ENCODE measurements at places on chromosomes 1 and 21. TPM values are rescaled to one million over a fixed set of nuclear protein-coding genes. Genes with fewer than 3 reads are reported as not detected.

DNA sequence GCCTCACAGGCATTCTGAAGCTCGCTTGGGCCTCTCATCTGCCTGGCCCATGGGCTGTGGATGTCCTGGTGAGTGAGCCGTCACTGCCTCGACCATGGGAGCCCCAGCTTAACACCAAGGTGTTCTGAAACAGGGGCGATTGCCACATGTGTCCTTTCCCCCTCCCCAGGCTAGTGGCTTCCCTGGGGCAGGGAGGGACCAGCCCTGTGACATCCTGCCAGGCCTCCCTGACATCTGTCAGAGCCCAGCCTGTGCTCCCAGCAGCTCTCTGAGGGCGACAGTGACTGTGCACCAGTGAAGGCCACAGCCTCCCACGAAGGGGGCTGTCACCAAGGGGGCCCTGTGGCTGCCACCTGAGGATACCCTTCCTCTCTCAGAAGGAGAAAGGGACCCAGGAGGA lies 35.9 kb upstream of the CCDC27 start:
- DNase-seq = no peak

DNA sequence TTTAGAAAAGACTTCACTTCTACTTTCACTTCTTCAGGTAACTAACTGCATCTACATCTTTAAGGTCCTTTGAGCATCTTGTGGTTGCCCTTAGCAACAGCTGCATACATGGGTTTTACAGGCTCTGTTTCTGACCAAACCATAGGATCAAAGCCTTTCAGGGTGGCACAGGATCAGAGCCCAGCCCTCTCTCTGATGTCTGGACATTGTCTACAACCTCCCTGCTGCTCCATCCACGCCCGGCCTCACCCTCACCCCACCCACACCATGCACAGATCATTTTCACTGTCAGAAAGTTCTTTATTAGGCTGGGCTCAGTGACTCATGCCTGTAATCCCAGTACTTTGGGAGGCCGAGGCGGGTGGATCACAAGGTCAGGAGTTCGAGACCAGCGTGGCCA lies 5.2 kb downstream of the NCF2 start:
- no peak for DNase-seq

GRCh38 chr1:53110370-53111072 lies 31.9 kb downstream of the SLC1A7 start:
- no peak for DNase-seq

GRCh38 chr1:11594222-11594621 lies 60.0 kb downstream of the FBXO2 start:
- no peak for DNase-seq

- DNase-seq = no peak
These were observed 574.9 kb upstream of the NR5A2 start for GRCh38 chr1:199452627-199453026.

DNA sequence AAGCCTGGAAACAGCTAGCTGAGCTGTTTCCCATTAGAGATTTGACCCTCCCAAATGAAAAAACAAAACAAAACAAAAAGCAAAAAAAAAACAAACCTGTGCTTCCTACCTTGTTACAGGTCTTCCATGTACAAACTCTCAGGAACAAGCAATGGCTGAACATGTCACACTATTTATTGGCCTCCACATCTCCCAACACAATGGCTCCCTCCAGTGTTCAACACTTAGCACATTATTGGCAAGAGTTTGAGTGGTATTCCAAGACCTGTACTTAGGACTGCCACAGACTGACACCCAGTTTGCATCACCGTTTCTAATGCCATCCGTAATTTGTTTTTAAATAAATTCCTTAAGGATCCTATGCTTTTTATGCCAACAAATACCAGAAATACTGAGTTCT lies 195.0 kb upstream of the OLFM3 start:
- no peak for DNase-seq

DNA sequence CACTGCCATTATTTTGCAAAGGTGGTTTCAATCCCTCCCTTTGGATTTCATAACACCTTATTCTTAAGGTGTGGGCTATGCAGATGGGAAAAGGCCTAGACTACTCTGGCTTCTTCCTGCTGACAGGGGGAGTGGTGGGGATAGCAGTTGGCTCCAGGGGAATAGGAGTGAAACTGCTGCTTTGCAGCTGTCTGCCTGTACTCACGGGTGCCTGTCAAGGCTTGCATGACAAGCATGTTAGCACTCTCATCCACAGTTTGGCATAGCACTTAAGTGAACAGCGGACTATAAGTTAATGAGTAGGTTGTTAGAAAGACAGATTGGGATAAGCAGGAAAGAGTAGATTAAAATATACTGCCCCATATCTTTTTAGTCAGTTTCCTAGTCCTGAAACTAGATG lies 287.5 kb upstream of the DAB1 start:
- DNase-seq = no peak

DNA sequence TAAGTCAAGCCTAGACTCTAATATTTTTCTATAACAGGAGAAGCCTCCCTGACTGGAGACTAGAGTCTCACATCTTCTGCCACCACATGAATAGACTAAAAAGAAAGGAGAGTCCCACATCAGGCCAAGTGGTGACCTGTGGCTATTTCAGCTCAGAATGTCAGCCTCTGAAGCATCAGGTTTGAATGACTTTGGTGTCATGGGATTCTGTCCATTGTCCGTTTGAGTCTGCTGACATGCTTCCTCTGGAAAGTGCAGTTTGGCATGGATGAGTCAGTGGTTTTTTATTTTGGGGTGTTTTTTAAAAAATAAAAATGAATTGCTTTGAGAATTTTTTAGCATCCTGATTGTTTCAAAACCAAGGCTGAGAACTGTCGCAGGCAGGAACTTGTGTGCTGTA lies 19.5 kb downstream of the DYRK3 start:
- no peak for DNase-seq

DNA sequence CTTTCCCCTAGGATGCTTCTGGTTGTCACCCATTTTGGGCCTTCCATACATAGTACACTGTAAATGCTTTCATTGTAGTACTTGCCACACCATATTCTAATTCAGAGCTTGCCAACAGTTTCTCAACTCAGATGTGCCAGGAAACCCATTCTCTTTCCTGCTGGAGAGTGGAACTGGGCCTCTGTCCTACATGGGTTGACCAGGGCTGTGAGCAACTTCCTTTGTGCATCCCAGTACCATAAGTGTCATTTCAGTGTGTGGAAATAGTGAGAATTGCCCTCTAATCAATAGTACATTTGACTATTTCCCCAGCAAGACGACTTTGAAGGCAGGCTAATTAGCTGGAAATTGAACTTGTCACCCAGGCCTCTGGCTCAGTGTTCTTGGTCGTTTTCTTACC lies 74.8 kb downstream of the MTR start:
- DNase-seq = no peak

DNA sequence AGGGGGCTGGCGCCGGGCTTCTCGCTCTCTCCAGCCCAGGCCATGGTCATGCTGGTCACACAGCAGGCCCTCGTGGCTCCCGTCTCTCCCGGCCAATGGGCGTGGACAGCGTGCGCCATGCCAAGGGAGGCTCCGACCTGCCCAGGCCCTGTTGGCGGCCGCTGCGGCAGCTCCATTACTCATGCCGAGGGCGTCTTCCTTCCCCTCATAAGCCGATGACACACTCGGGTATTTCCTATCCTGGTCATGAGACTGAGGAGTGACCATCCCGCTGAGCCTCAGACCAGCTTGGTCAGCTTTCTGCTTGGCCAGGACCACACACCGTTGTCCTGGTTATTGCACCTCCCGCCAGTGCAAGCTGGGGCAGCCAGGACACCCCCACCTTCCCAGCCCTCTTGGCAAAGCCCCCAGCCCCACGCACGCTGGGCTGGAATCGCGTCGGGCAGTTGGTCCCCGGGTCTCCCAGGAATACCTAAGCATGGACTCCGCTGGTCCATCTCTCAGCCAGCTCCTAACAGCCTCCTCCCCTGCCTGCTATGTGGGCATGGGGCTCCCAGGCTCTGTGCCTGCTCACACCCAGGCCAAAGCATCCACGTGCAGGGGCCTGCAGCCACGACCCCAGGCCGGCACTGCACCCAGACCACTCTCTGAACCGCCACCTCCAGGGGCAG lies 49.8 kb downstream of the ARHGEF16 start:
- peak; percentile 88 for DNase-seq

- DNase-seq = no peak
These were observed 115.1 kb downstream of the SPATA6 start for GRCh38 chr1:48356901-48357300.

- no peak for DNase-seq
These were observed 3.9 kb upstream of the FLG start for GRCh38 chr1:152328801-152329391.

- no peak for DNase-seq
These were observed 201.5 kb downstream of the HS2ST1 start for GRCh38 chr1:87115891-87116290.

DNA sequence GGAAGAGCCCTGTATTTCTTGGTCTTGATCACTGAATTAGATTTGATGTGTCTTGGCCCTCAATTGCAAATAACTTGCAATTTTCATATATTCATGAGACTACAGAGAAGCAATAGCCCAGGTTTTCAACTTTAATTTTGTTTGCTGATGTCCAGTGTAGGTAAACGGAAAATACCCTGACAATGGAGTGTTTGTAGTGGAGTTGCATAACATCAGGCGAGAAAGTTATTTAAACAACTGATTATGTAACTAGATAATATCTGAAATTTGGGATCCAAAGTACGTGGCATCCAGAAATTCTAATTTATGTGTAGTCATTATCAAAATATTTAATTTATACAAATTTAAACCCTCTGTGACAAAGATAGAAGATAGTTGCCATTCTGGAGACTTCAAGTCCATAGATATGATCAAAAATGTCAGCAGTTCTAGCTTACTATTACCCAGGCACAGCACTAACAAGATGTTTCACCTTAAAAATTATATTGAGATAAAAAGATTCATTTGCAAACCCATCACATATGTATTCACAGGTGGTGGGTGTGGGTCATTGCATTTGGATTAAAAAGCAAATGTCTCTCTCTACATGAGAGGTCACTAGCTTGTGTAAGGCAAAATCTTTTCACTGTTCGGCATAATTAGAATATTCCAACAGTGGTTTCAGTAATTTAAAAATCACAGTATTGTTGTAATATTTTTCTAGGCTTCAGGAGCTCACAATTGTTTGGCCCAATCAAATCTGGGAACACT lies 150.7 kb downstream of the KCTD3 start:
- DNase-seq = no peak

- DNase-seq = no peak
These were observed 384.3 kb downstream of the PTPRU start for GRCh38 chr1:29620631-29621030.

DNA sequence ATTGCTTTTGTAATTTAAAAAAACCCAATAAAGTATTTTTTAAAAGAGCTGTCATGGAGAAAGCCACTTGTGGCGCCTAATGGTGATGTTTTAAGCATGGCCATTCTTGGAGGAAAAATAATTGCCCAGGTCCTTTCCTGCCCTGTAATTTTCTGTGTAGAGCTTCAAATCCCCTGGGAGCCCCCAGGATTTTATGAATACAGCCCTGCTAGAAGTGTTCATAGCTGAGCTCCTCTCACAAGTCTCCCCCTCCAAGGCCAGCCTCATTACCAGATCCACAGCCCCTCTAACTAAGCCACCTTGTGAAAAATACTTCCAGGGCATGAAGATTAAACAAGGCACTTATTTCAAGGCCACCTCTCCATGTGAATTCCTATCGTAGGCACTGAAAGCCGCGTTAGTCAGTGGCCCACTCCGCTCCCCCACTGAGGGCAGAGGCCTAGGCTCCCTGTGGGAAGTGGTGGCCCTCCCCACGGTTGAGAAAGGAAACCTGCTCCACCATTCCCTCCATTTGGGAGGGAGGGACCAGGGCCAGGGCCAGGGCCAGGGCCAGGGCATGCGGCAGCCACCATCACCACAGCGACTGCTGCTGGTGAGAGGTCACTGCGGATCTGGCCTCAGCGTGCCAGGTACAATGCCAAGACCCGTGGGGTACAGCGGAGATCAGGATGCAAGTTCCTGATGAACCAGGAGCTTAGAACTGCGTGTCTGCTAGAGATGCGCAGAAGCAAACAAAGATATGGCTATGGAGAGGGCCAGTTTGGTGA lies 83.1 kb downstream of the KCNN3 start:
- no peak for DNase-seq

DNA sequence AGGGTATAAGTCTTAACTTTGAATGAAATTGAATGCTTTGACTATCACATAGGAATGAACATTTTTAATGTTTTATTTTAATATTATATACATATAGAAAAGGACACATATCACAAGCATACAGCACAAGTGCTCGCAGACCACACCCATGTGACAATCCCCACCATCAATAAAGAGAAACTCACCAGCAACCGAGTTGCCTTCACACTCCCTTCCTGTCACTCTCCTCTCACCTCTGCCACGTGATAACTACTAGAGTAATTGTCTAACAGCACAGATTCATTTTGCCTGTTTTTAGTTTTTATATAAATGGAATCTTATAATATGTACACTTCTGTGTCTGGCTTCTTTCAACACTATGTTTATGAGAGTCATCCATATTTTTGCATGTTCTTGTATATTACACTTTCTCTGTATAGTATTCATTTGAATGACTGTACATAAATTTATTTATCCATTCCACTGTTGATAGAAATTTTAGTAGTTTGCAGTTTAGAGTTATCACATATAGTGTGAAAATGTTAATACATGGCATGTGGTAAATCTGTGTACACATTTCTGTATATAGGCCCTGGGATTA lies 304.9 kb upstream of the DUSP10 start:
- DNase-seq = no peak

DNA sequence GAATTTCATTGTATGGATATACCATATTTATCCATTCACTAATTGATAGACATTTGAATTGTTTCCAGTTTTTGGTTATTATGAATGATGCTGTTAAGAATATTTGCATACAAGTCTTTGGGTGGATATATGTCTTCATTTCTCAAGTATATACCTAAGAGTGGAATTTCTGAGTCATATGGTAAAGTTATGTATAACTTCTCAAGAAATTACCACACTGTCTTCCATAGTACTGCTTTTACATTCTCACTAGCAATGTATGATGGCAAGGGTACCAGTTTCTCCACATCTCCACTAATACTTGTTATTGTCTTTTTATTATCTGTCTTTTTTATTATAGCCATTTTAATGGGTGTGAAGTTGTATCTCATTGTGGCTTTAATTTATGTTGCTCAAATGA lies 74.6 kb upstream of the TENT5C start:
- DNase-seq = no peak

GRCh38 chr21:44686000-44686781 lies 4.2 kb upstream of the KRTAP12-1 start:
- DNase-seq = no peak

- no peak for DNase-seq
These were observed 101.8 kb downstream of the CLIC6 start for GRCh38 chr21:34770576-34770975.

GRCh38 chr1:211581526-211581925 lies 2.6 kb upstream of the SLC30A1 start:
- DNase-seq = no peak

- DNase-seq = no peak
These were observed 68.5 kb upstream of the ZBTB18 start for GRCh38 chr1:243982447-243983018.

Gene ETV3L
- total RNA-seq = not detected

Gene ECE1
- total RNA-seq = 371 TPM

Gene RXFP4
- 0.14 TPM for total RNA-seq

Gene CLCA2
- 0.33 TPM for total RNA-seq

Gene XCL2
- total RNA-seq = not detected

Gene CYP4A11
- total RNA-seq = not detected

Gene F3
- 2.0 TPM for total RNA-seq

Gene VASH2
- 0.14 TPM for total RNA-seq

Gene OR6N1
- total RNA-seq = not detected

Gene NOS1AP
- 1.6 TPM for total RNA-seq

Measured in pulmonary artery endothelial cell (primary cell).